ENCODE measurements at places on chromosomes 4 and X.

DNA sequence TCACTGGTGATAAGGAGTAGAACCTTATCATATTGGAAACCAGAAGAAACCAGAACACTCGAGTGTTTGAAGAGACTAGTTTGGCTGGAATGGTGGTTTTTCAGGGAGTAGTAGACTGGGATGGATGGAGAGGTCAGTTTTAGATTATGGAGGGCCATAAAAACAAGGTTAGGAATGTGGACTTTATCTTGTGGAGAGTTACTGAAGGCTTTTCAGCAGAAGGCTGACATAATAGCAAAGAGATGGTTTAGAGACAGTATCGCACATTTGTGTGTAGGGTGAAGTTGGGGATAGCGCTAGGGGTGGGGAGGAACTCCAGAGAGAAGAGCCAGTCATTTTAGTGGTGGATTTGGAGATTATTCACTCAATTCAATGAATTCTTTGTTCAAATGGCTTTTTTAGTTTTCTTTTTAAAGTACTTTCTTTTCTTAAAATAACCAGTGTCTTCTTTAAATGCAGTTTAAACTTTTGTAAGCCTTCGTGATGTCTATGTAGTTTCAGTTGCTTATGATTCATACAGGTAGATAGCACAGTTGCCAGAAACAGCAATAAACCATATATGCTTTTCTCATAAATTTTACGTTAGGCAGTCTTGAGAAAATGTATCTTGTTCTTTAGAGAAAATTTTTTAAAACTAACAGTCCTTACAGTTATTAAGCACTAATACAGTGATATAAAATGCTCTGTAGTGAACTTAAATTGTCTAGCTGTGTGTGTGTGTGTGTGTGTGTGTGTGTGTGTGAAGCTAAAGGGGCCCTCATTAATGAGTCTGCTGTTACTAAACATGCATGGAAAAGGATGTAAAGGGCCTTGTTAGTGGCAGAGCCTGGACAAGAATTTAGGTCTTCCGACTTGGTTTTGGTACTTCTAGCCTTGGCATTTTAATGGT is 3.8 kb downstream of the ARHGAP10 start:
- DNase-seq: no peak

DNA sequence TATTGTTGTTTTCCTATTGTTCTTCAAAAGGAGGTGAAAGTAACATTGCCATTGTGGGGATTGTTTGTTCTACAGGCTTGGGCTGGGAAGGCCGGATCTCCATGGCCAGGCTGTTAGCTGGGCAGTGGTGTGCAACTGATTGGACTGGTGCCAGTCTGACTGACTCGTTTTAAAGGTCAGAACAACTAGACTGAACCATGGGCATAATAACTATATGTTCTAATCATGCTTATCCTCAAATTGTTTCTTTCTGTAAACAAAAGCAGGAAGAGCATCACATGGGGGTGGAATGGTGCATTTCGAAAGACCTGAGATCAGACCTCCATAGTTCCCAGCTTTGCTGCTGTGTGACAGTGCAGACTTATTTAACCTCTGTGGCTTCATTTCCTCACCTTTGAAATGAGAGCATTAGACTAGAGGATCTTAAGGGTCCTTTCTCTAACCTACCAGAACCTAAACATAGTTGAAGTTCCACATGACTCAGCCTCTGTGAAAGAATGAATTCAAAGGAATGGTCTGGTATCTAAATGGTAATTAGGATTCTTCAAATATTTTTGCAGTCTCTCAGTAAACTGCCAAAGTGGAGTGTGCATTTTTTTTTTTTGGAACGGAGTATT is 66.7 kb upstream of the PGRMC2 start:
- peak; percentile 75 for DNase-seq

GRCh38 chr4:59094505-59094904 is 1984.3 kb upstream of the IGFBP7 start:
- no peak for DNase-seq

- peak; percentile 42 for DNase-seq
Measured at GRCh38 chrX:101287402-101287801, 3.7 kb downstream of the TAF7L start.

- no peak for DNase-seq
Measured at GRCh38 chr4:122711919-122712318, 20.6 kb upstream of the BBS12 start.

DNA sequence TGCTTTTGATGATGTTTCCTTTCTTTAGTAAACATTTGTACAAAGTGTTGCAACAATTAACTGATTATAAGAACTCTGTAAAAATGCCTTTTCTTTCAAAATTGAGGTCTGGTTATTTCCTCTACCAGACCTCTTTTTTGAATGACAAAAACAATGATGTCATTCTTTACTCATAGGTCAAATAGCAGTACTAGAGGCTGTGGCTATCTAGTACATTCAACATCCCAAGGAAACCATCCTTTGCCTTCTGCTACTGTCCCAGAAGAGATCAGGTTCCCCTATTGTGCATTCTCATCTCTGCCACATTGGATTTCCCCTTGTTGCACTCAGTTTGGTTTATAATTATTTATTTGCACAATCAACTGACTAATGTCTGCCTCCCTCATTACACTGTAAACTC is 19.1 kb upstream of the MAD2L1 start:
- DNase-seq: no peak

All from SW480 (cell line).